ENCODE measurements at places on chromosomes 1 and 21.

DNA sequence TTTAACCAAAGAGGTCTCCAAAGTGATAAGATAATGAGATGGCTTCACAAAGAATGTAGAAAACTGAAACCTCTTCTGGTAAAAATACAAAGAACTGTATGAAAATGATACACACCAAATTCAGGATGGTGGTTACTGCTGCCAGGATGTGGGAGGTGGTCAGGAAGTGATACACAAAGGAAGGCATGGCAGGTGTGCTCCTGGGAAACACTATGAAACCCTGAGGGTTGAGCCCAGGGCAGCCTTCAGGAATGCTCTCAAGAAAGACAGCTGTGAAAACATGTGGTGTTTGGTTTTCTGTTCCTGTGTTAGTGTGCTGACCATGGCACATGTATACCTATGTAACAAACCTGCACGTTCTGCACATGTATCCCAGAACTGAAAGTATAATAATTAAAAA is 109.3 kb downstream of the NTNG1 start:
- DNase-seq = no peak

GRCh38 chr21:41683815-41684214 is 83.0 kb downstream of the RIPK4 start:
- DNase-seq = no peak

DNA sequence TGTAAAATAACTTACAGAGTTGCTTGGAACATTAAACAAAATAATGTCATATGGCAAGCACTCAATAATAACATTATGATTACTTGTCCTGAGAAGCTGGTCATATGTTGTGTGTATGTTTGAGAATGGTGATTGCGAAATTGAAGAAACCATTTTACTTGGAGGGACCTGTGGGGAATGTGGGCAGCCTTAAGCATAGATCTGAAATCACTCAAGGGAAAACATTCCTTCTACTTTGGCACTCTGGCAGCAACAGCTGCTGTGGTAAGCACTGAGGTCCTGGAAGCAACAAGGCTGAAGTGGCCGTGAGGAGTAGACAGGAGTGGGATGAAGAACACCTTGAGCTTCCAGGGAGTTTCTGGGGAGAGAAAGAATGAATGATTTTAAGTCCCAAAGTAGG is 165.4 kb upstream of the ADAMTS5 start:
- DNase-seq = no peak

DNA sequence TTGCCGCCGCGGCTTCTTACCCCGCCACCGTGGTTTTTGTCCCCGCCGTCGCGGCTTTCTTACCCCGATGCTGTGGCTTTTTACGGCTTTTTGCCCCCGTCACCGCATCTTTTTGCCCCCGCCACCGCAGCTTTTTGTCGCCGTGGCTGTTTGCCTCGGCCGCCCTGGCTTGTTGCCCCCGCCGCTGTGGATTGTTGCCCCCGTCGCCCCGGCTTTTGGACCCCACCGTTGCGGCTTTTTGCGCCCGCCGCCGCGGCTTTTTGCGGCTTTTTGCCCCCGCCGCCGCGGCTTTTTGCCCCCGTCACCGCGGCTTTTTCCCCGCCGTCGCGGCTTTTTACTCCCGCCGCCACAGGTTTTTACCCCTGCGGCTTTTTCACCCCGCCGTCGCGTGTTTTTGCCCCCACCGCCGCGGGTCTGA is 3934.3 kb downstream of the SRGAP2C start:
- DNase-seq = no peak

GRCh38 chr21:44869781-44870747 is 3.4 kb downstream of the PTTG1IP start:
- DNase-seq = peak; percentile 87

- DNase-seq = no peak
These were observed 23.1 kb upstream of the HFM1 start for GRCh38 chr1:91427741-91428140.

DNA sequence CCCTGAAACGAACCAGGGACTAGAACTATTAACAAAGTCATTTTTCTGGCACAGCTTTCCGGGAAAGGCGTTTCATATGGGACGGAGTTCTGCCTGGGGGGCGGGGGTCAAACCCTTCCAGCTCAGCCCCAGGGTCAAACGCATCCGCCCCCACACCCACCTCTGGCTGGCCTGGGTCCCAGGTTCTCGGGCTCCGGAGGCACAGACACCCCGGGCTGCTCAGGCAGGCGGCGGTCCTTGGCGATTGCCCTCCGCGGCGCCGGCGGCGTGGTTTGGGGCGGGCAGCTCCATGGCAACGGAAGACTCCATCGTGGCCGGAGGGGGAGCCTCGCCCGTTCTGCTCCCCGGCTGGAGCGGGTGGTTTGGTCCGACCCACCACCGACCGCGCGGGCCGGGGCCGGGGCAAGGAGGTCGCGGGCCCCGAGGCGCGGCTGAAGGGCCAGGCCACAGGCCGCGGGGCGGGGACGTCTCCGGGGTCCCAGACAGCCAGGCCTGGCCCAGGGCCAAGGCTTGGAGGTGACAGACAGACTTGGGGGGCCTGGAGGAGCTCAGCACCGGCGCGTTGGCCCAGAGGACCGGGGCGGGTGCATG is at the start of gene CFAP74:
Gene CFAP74 (minus strand): TSS at position 246 of the 591 bp plus-strand sequence. CDS start 12,830 bp downstream, outside the sequence.
- DNase-seq = no peak

GRCh38 chr1:175884369-175884768 is 141.0 kb upstream of the TNR start:
- DNase-seq = no peak

GRCh38 chr1:107003972-107004371 is 52.5 kb upstream of the PRMT6 start:
- DNase-seq = no peak

- no peak for DNase-seq
These were observed 8.5 kb downstream of the GNG12 start for GRCh38 chr1:67824766-67825165.

- no peak for DNase-seq
These were observed 70.4 kb downstream of the AJAP1 start for GRCh38 chr1:4724695-4725250.

- DNase-seq = no peak
These were observed 35.5 kb downstream of the ZBTB17 start for GRCh38 chr1:15940110-15941043.

DNA sequence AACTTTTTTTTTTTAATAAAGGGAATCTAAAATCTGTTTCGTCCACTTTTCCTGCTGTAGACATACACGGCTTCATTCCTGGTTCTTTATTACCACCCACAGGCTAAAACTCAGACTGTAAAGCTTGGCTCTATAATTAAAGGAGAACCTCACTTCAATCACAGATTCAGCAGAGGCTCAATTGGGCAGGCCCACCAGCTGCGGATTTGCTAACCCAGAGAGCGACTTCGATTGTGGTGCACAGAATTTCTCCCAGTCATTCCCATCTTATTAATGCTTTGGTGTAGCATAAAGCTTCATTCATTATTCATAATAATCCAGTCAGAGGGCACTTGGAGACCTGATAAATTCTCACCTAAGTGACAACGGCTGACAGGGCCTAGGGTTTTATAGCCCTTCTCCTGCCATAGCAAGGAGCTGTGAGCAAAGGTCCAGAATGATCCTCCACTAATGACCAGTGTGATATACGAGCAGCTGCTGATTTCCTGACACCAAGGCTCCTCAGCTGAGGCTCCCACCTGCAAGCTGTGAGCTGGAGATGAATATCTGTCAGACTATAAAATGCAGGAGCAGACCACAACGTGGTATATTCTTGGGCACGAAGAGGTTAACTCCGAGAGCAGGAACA is 149.0 kb downstream of the ATP6V1G3 start:
- DNase-seq = no peak

DNA sequence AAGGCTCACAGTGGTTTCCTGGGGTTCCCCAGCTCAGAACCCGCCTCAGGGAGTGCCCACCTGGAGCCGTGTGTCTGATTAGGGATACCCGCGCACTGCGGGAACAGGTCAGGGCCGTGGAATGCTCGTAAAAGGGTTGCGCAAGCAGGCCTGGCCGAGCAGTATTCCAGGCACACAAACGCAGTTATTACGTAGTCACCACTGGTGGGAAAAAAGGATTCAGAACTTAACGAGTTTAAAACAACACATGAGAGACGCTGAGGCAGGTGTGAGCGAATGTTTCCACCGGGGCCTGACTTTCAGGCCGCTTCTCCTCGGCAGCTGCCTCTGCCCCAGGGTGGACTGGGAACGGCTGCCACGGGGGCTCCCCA is 18.2 kb downstream of the PLCH2 start:
- no peak for DNase-seq

DNA sequence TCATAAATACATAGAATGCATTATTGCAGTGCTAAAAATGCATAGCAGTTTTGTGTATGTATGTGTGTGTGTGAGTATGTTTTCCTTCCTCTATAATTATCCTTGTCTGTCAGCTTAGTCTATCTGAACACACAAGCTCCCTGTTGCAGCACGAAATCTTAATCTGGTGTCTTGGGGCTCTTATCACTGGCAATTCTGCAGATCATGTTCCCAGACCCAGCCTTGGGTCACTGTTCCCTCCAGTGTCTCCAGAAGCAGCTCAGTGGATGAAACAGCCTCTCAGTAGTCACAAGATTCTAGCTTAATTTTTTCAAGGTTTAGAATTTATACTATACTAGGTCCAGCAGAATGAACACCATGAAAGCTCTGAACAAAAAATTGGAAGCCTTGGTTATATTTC is 777.9 kb downstream of the MRPL39 start:
- DNase-seq = no peak

DNA sequence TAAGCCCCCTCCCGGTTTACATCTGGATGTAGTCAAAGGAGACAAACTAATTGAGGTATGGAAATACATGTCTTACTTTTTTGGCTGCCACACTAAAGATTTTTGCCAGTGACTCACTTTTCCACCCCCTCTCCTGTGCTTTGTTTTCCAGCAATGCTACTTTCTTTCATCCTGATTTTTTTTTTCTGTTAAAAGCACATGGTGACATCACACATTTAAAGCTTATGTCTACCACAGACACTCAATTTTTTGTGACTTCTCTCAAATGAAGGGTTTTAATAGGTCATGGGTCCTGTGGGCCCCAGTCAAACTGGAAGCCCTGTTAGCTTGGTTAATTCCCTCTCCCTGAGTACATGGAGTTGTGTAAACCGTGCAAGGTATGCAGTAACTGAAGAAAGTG is 2.2 kb downstream of the PPP1R8 start:
- no peak for DNase-seq
